NCI-H526 (cell line): ENCODE measurements at places on chromosomes 12 and 14.

DNA sequence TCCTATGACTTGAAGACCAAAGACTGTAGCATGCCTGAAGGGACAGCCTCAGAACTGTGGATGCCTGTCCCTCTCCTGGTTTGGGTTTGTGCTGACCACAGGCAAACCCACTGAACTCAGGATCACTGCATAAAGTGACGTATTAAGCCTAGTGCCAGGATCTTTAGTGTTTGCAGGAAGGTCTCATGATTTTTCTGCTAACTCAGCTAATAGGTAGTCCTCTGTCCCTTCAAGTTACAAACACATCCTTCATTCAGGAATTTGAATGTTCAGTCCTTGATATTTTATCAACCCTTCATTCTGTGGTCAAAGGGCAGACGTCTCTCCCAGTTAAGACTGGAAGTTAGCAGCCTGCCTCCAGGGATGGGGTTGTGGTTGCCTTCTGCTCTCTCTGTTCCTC, 10.3 kb upstream of the OAS3 start:
- no peak for DNase-seq

DNA sequence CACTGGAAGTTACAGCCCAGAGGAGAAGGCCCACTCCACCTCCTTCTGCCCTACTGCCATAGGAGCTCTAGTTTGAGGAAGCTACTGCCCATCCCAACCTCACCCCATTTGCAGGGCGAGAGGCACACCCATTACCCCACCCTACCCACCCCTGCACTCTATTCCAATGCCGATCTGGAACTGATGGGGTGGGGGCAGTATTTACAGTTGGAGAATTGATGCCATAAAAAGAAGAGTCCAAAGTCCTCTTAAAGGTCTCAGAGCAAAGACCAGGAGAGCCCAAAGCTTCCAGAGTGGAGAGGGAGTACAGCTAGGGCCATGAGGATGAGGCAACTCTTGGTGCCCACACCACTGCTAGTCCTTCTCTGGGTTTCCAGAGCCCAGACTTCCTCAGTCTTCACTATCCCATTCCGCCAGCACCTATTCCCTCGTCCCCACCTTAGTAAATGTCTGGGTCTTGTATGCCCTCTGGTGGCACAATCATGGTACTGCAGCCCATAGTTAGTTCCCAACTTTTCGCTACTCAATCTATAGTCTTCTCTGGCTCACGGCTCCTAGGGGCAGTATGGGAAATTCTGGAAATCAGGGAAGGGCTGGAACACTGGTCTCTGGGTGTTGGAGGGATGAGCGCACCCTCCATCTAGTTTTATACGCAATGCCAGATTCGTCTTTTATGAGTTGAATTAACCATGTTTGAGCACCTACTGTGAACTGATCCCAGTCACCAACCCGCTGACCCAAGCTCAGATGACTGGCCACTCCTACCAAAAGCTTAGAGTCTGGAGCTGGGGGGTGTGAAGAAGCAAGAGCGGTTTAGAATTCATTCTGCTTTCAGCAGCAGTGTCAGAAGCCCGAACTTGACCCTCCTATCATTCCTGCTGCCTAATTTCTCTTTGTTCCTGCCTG, 6.9 kb upstream of the ADCY6 start:
- peak; percentile 71 for DNase-seq

DNA sequence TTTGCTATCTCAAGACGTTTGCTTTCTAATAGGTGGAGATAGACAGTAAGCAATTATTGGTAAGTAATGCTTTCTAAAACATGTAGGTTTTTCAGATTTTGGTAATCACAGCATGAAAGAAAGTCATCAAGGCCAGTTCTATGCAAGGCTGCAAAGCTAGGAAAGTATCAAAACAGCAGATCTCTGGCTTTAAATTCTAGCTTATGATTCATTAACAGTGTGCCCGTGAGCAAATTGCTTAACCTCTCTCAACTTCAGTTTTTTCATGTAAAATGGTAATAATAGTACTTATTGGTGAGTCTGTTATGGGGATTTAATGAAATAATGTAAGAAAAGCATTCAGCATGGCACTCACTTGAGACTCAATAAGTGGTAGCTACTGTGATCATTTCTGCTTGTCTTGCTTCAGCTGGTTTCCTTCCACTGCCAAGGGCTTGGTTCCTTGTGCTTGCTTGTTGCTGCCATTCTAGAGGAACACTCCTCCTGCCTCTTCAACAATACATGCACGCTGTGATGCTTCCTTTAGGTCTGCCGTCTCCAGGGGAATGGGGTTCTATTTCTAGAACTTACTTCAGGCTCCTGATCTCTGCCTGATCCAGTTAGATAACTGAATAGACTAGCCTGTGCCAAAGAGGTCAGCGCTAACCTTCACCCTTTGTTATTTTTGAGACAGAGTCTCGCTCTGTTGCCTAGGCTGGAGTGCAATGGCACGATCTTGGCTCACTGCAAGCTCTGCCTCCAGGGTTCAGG, 88.4 kb downstream of the CAND1 start:
- DNase-seq, result no peak

DNA sequence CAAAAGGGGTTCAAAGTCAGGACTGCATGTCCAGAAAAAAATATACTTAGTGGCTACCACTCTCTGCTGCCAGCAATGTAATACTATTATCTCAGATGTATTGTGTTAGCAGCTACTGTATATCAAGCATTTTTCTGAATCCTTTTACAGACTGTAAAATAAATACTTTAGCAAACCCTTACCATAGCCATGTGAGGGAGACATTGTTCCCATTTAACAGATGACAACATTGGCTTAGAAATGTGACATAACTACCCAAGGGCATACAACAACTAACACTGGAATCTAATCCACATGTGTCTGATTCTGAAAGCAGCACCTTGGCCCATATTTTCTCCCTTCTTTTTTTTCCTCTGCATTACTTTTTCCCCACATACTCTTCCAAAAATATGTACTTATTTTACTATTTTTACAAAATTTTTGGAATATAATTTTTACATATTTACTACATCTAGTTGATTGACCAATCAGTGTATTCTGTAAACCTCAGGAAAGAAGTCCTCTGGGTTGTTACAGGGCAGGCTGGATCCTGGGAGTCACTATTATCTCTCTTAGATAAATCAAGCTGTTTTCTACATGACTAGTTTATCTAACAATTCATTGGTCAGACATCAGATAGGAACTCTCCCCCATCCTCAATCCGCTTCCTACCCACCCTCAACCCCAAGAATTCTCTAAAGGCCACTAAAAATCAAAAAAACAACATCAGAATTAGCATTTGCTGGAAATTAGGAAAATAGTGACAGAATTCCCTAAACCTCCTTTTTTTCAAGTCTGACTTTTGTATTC, 154.1 kb downstream of the BTG1 start:
- no peak for DNase-seq

- no peak for DNase-seq
These were observed 49.3 kb downstream of the ACTN1 start for GRCh38 chr14:68929623-68930307.

- DNase-seq, result no peak
These were observed 173.0 kb downstream of the EMP1 start for GRCh38 chr12:13369474-13370056.

- DNase-seq, result no peak
These were observed 136.4 kb upstream of the NCOR2 start for GRCh38 chr12:124703856-124704255.

- no peak for DNase-seq
These were observed 72.1 kb downstream of the PHLDA1 start for GRCh38 chr12:75959506-75959905.

DNA sequence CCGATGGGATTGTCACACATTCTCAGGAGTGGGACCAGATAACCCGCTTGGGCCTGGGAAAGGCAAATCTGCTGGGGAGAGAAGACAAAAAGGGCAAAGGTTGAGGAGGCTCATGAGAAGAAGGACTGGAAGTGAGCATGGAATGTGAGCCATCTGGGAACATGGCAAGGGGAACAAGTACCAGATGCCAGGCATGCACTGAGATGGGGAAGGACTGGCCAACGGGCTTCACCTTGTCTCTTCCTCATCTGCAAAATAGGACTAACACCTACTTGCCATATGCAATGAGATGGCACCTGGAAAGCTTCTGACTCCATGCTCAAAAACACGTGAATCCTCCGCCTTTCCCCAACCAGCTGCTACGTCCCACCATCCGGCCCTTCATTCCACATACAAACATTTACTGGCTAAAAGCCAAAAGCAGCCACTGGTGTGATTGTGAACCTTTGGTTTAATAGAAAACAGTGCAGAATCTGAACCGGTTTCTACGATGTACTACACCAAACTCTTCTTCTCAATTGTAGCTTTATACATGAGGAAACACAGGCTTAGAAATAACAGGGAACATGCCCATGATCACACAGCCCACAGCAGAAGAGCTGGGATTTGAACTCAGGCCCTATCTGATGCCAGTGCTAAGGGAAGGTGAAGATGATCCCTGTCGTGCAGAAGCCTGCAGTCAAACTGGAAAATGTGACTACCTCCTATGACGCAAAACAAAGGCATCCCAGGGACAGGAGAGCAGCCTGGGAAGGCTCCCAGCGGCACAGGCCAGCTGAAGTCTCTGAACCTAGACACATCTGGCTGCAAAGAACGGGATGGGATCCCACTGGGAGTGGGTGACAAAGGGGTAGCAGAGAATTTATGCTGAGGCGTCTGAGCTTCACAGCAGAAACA, 112.1 kb downstream of the TTC7B start:
- DNase-seq, result no peak
